Activated CD4-positive, alpha-beta T cell treated with anti-CD3 and anti-CD28 coated beads, Interleukin-2, Interleukin-6, amounts not matched to agents 100 ng/mL and 50 ng/mL, durations not matched to agents 16 hours and 8 hours (primary cell): ENCODE measurements at places on chromosomes 7 and 10.

- DNase-seq = no peak
Observed at GRCh38 chr7:40874756-40875155, 740.0 kb downstream of the SUGCT start.

DNA sequence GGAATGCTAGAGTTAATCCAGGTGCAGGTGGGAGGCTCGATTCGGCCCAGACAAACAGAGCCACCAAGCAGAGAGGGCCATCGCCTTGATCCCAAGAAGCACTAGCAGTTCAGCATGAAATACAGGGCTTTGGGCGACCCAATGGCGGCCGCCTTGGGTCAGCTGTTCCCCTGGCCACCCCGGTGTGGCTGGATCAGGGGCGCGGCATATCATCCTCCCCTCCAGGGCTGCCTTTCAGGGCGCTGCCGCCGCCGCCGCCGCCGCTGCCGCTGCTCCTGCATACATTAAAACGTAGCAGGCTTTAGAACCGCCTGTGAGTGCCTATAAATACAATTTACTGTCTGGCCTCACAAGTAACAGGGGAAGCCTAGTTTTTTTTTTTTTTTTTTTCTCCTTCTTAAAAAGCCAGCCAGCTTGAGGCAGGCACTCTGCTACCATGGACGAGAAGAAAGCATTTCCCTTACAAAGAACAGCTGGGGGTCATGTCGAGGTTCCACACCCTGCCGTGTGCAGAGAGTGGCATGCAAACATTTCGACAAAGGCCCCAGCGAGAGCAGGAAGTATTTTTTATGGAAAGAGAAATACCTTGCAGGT is 57.7 kb upstream of the EFCAB10 start:
- DNase-seq = no peak

- no peak for DNase-seq
Observed at GRCh38 chr7:77644774-77645173, 51.5 kb upstream of the RSBN1L start.

- peak; percentile 28 for DNase-seq
Observed at GRCh38 chr10:69901628-69902505, 100.2 kb downstream of the COL13A1 start.

GRCh38 chr7:149558149-149558861 is 60.7 kb upstream of the ZNF746 start:
- no peak for DNase-seq

DNA sequence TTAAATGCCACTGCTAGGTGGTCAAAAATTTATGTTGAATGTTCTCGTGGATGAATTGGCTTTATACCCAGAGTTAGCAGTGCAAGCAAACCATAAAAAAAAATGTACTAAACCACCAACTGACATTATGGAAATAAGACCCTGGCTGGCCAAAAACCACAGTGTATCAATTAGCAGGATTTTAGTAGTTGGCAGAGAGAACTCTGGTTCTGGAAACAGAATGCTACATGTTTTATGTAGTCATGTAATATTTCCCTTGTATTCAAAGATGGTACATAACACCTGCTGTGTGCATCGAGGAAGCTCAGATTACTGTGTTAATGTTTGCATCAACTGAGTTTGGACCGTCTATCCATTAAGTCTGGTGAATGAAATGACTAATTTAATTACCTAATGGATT is 618.5 kb downstream of the CCSER2 start:
- DNase-seq = no peak

DNA sequence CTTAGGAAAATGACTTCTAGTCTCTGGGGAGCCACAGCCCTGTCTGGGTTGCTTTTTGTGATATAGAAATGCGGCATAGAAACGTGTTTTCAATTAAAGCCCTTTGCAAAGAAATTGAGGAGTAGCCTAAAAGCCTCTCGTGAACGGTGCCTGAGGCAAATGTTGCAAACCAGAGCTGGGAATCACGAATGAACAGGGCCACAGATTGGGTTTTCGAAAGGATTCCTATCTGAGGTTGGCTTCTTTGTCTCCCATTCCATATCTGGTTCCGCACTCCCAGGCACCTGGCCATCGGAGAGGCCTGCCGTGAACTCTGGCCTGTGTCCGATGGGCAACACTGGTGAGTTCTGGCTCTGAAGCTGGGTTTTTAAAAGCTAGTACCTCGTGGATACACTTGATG is 221.6 kb downstream of the TCF7L2 start:
- no peak for DNase-seq

DNA sequence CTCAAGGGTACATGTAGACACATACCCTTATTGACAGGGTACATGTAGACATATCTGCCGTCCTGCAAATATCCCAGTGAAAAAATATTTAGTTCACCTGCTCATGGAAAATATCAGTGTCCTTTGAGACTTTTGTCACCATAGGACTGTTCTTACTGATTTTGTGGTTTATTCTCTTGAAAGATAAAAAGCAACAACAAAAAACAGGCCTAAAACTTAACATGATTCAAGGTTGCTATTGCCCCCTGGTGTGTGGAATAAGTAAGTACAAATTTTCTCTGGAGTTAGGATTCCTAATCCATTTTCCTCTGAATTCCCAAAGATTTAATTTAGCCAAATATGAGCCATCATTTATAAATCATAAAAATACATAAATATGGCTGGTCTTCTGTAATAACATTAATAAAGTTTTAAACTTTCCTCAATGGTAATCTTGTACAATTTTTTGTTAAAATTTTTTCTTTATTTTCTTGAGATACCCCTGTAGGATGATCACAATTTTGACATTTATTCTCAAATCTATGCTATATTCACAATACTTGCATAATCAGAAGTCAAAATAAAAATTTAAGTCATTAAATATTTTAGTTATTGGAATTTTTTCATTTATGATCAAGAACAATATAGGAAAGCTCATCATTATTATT is 741.4 kb upstream of the POT1 start:
- no peak for DNase-seq

- DNase-seq = no peak
Observed at GRCh38 chr7:35645691-35646090, 49.2 kb downstream of the HERPUD2 start.
